Breast epithelium (tissue), 4 donors: ENCODE measurements at places on chromosomes 7 and 10.

GRCh38 chr7:31108097-31108657 is 56.1 kb downstream of the ADCYAP1R1 start:
- DNase-seq = no peak
- H3K27ac ChIP-seq = no peak overlapping the region
- H3K27me3 ChIP-seq = no peaks in the 10 kb centered on the region
- no peaks in the 10 kb centered on the region for H3K4me1 ChIP-seq

GRCh38 chr10:23343591-23344240 is 881 bp downstream of the C10orf67 start:
- peak overlapping the region; percentile 50 for H3K4me3 ChIP-seq
- DNase-seq = peak; percentile 54
- no peaks in the 10 kb centered on the region for H3K36me3 ChIP-seq
- no peaks in the 10 kb centered on the region for H3K4me1 ChIP-seq

DNA sequence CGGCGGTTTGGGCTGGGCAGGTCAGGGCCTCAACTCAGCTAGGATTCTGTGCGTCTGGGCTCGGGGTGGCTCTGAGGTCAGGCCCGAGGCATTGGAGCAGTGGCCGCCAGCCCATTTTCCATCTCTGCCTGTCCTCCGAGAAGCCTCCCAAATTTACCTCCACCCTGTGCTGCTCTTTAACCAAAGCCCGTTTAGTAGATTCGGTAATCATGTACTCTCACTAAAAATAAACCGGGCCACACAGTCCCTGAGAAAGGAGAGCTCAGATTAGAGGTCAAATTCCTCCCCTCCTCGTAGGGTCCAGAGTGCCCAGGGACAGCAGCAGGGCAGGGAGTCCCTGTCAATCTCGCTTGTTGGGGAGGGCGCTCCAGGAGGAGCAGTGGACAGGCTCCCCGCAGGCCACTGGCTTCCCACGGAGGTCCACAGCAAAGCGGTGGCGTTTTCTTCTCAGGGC is 88.7 kb upstream of the CHST15 start:
- no peak overlapping the region for H3K27ac ChIP-seq
- H3K36me3 ChIP-seq = no peaks in the 10 kb centered on the region
- H3K4me1 ChIP-seq = no peaks in the 10 kb centered on the region
- no peak for DNase-seq

DNA sequence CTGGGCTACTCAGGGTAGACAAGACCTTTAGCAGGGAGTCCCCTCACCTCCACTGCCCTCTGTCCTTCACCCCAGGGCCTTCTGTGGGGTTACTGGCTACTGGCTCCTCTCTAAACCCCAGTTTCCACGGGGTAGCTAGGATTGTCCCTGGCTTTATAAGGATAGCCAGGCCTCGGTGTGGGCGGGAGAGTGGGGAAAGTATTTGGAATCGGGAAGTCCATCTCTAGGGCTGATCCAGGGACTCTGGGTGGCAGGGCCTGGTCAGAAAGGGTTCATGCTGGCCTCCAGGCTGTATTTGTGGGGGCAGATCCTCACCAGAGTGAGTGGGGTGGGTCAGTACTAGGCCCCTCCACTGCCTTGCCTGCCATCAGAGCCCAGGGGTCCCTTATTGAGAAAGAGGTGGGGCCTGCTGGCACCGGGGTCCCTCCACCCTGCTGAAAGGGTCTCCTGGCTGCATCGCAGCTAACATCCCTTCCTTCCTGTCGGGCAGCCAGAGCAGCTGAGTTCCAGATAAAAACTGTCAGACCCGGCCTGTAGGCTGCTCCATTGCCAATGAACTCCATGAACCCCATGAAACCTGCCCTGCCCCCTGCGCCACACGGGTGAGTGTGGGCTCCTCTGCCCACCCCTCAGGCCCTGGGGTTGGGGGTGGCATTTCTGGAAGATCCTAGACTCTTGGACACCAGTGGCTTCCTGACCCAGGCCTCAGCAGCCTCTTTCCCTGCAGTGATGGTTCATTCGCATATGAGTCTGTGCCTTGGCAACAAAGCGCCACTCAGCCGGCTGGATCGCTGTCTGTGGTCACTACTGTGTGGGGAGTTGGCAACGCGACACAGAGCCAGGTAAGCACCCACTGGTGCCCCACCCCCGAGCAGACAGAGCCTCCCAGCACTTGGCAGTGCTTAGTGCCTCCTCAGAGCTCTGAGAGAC is 7.3 kb downstream of the ZMIZ2 start:
- H3K27ac ChIP-seq = peak overlapping the region; percentile 80
- DNase-seq = no peak
- no peak overlapping the region for H3K4me3 ChIP-seq
- no peaks in the 10 kb centered on the region for H3K27me3 ChIP-seq
